ENCODE measurements at places on chromosomes 16 and 17. TPM values are rescaled to one million over a fixed set of nuclear protein-coding genes. Genes with fewer than 3 reads are reported as not detected.
A peak's percentile ranks its signal among the peaks of the same experiment; 100 is the strongest.

Gene MFAP4
- total RNA-seq, result 0.82 TPM

Gene PDE6G
- total RNA-seq, result not detected

Gene LLGL2
- total RNA-seq, result 0.82 TPM

Gene ABCA6
- total RNA-seq, result 3.7 TPM

Gene ARSG
- 5.7 TPM for total RNA-seq

Gene SLC4A1
- 4.9 TPM for total RNA-seq

Gene HLF
- 8.6 TPM for total RNA-seq

Gene TSPOAP1
- 31.0 TPM for total RNA-seq

Gene SPN
- total RNA-seq, result under 0.01 TPM

Gene C17orf100
- 2.9 TPM for total RNA-seq

Gene TEKT3
- total RNA-seq, result 1.2 TPM

GRCh38 chr16:22337849-22338635 is 36.4 kb downstream of the CDR2 start:
- no peak for DNase-seq

GRCh38 chr17:76442341-76443338 is 10.3 kb downstream of the UBE2O start:
- DNase-seq, result no peak

GRCh38 chr17:60392845-60393702 is 1.1 kb upstream of the USP32 start:
- no peak for DNase-seq

GRCh38 chr16:85514598-85515318 is 98.4 kb upstream of the GSE1 start:
- DNase-seq, result peak; percentile 81

DNA sequence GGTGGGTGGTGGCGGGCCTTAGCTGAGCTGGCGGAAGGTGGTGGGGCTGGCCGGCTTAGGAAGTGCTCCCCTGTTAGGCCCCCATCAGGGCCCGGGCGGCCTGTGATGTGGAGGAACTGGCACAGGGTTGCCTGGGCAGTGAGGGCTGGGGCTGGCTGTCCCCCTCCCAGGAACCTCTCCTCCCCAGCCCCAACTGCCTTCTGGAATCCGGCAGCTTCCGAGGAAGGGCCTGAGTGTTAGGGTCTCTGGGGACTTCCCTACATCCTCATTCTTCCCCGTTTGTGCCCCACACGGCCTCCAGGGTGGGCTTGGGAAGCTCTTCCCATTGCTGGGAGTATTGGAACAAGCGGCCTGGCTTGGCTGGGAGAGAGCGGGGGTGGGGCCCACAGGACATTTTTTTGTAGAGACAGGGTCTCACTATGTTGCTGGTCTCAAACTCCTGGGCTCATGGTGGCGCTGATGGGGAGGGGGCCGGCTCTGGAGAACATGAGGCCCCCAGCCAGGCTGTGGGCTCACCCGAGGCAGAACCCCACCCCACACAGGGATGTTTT is 89.9 kb upstream of the CIBAR2 start:
- no peak for DNase-seq

DNA sequence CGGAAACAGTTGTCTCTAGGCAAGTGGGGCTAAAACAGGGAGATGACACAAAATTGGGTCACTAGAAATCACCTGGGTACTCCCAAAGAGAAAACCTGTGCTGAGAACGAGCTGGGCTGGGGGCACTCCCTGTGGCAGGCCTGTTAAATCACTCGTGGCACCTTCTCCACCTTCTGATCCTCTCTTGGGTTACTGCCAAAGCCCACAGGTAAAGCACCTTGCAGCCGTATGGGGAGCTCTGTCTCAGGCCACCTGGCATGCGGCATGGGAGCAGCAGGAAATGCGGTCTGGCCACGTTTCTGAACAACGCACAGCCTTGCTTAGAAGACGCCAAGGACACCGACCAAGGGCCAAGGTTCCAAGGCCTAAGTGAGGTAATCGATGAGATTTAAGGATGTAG is 21.5 kb upstream of the ICAM2 start:
- DNase-seq, result no peak

DNA sequence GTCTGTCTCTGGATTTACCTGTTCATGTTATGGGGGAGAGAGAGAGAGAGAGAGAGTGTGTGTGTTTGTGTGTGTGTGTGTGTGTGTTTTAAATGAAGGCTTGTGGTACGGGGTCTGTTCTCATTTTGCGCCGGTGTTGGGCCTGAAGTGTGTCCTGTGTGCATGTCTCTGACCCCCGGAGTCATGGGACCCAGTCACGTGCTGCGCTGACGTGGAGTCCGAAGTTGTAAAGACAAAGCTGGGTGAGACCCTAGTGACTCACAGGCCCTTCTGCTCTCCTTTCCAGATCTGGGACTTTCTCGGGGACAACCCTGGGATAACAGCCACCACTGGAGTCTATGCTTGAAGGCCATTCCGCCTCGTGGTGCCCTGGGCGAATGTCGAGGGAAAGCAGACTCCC is 35.0 kb downstream of the JPH3 start:
- no peak for DNase-seq

DNA sequence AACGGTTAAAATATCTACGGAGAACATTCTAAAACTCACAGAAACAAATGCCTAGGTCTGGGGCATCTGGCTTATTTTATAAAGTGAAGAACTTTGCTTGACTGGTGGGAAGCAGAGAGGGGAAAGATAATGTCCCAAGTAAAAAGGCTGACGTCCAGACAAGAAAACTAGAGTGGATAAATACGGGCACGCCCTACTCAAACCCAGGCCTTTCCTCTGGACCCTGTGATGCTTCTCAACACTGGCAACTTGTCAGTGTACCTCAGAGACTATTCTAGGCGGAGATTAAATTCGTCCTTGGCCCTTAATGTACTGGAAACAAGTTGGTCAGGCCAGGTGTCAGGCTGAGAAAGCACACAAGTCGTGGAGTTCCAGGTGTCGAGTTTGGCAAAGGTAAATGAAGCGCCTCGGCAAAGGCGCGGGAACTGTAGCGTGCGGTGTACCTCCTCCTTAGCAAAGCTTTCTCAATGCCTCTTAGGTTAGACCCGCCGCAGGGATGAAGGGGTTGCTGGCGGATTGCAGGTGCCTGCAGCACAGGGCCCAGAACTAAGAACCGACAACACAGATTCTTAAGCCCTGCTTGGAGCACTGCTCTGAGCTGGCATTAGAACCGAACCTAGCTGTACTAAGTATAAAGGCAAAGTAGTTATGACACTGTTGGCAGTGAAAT is 668 bp upstream of the UNK start:
- no peak for DNase-seq

DNA sequence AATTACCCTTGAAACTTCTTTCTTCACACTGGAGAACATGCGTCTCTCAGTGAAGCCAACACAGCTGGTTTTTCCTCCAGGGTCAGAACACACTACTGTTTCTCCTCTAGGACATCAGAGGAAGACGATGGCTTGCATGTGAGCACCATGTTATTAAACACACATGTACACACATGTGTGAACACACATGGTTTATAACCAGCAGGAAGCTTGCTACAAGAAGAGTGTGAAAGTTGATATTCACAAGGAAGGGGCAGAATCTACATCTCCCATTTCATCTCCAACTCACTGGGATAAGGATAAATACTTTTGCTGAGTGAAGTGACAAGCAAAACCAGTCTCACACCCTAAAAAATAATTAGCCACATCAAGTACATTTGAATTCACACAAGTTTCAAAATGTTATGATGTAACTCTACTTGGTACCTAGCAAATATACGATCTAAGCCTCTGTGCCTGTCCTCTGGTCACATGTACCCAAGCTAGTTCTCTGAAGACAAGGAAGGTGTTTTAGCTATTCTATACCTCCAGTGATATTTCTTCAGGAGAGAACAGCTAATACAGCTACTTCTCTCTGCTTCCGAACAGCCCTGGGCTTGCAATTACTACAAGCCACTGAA is 127.7 kb downstream of the PARN start:
- no peak for DNase-seq

GRCh38 chr16:90015586-90016338 is 3.5 kb downstream of the DBNDD1 start:
- no peak for DNase-seq

GRCh38 chr17:8012996-8013640 is 10.7 kb downstream of the GUCY2D start:
- DNase-seq, result no peak

GRCh38 chr16:2595393-2596205 is 57.8 kb downstream of the PDPK1 start:
- DNase-seq, result no peak

DNA sequence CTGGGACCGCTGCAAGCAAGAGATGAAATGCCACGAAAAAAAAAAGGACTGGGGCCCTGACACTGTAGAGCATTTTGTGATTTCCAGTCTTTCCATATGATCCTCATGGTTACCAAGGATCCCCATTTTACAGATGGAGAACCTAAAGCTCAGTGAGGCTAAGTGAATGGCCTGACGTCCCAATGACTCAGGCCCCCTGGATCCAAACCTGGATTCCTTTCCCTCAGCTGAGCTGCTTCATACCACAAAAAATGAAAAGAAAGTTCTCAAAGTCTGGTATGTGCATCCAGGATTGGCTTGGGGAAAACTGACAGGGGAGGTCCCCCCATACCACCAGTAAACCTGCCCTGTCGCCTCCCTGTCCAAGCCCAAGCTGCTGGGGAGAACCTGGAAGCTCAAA is 80.5 kb downstream of the TEX14 start:
- no peak for DNase-seq

DNA sequence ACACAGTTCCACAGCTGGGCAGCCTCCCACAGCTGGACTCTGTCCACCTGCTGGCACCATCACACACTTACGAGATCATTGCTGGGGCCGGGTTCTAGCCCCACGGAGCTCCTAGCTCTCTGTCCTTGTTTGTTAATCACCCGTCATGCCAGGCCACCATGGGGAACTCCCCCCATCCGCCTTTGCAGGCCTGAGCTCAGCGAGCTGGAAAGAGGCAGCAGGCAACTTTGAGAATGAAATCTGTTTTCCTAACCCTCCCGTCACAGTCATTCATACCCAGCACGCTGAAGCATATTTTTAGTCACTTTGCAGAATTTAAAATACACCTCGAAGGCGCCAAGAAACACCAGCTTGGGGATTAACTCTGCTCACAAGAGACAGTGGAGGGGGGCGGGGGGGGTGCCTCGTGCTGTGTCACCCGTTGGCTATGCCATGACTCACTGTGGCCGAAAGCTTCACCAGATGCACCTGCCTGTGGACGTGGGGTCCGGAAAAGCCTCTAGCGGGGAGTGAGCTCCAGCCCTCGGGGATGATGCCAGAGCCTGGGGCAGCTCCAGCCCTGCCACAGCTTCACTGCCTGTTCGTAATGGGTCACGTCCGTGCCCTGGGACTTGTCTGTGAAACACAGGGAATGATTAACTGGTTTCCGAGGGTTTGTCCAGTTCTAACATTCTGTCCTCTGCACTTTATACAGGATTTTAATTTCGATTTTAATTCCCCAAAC is 1.4 kb upstream of the SPNS2 start:
- no peak for DNase-seq

DNA sequence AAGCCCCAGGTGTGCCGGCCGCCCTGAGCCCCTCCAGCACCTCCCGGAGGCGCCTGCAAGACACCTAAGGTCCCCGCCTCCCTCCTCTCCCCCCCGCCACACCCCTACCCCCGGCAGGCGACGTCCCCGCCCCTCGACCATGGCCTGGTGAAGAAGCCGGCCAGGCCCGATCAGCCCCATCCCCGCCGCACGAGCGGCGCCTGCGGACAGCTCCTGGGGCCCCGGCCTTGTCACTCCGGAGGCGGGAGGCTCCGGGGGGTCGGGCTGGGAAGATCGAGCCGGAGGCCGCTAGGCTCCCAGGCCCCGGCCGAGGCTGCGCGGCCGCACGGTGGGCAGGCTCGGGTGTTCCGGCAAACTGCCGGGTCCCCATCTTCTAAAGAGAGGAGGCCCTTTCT is 405 bp upstream of the ACE start:
- no peak for DNase-seq

DNA sequence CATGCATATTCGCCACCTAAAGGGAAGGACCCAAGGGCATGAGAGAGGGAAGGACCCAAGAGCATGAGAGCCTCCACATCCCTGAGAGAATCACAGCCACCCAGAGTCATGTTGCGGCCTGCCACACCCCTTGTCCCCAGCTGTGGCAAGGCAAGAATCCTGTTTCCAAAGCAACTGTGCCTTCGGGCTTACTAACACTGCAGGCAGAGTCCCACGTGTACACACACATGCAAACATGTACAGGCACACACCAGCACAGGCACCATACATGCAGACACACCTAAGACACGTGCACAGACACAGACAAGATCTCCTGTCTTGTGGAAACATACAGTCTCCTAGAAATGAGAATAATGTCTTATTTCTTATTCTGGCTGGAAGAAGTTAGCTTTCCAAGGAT is 92.4 kb upstream of the CDYL2 start:
- DNase-seq, result no peak

All from frontal cortex (tissue), 4 donors.